Stimulated activated CD4-positive, alpha-beta T cell treated with anti-CD3 and anti-CD28 coated beads, Interleukin-1b, Interleukin-23, amount 100 ng/mL, for 1 hour (primary cell): ENCODE measurements at places on chromosomes 7 and 10.

GRCh38 chr7:112550468-112551060 lies 69.8 kb downstream of the LSMEM1 start:
- no peak for DNase-seq

DNA sequence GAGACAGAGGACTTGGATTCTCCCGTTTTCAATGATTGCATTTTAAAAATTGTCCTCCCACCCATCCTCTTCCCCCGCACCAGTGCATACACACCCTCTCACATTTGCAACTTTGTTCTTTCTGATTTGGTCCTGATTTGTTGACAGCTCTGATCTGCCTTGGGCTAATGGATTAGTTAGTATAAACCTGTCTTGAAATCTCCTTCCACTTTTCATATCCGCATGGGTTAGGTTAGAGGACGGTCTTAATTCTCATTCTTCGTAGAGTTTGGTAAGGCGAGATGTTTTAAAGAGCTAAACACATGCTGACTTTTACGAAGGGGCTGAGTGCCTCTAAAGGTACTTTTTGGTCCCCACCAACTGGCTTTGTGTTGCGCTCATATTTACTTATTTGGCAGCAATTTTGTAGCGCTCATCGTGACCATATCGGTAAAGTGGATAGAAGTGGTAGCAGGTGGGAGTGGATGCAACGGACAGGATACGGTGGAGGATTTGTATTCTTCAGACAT lies 1.1 kb downstream of the AHR start:
- DNase-seq = no peak

GRCh38 chr7:69817841-69818635 lies 219.8 kb downstream of the AUTS2 start:
- no peak for DNase-seq

GRCh38 chr7:99368750-99369389 lies 5.7 kb upstream of the ARPC1B start:
- DNase-seq = no peak

- DNase-seq = no peak
Measured at GRCh38 chr7:145106001-145106400, 270.1 kb upstream of the TPK1 start.

DNA sequence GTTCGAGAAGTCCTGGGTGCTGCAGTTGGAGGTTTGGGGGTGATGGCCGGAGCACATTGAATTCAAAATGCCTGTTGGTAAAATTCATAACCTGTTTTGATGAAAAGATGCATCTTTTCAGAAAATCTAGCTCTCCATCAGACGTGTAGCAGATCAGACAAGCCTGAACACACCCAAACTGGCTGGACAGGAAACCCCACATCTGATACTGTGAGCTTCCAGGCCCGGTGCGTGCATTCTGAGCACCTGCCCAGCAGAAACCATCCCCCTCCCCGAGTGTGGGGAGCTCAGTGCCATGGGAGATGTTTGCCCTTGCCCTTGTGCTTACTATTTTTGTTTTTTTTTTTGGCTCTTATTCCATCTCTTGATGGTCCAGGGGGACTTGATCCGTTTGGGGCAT lies 417.1 kb downstream of the TCERG1L start:
- DNase-seq = no peak

GRCh38 chr10:78053211-78053868 lies 19.7 kb downstream of the RPS24 start:
- no peak for DNase-seq

DNA sequence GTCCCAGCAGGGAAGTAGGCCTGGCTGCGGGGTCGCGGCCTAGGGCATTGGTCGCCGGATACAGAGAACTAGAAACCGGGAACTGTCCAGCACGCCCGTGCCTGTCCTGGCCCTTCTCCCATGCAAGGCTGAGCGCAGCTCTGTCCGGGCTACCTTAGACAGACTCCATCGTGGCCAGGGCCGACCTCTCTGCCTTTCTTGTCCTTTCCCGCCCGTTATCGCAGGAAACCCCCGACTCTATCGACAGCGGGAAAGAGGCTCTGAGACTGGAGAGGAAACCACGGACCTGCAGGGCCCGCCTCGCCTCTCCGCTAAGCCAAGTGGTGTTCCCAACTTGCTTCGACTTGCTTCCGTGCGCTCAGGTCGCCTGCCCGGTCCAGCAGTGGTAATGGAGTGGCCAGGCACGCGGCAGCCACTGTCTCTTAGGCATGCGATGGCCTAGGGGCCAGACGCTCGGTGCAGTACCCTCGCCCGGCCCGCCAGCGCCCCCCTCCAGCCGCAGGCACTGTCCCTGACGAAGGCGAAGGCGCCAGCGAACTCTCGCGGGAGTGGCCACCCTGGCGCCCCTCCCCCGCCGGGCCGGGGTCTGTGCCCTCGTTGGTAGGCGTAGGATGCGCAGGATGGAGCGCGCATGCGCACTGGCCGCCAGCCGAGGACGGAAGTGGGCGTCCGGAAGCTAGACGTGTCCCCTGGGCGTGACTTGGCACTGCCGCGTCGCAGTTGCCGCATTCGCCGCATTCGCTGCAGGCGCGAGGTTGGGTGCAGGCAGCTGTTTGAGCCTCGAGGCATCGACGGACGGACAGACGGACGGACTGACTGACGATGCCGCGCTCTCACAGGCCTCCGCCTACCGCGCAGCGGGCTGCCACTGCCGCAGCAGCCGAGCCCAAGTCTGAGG lies 54.4 kb downstream of the MCMBP start:
- DNase-seq = no peak

GRCh38 chr7:121366852-121367431 lies 29.2 kb downstream of the FAM3C start:
- no peak for DNase-seq

DNA sequence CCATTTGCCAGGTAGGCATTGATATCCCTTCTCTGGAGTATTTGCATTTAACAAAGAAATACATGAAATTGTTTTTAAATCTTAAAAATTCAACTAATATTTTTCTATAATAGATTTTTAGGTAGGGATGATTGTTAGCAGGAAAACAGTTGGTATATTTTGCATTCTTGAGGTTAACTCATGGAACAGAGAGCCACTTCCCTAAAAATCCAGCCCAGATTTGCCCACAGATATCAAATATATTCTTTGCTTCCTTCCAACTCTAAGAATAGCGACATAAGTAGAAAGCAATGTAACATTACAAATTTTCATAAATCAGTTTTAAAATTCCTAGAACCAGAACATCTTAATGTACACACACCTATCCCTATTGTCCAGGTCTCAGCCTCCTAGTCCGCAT lies 45.0 kb upstream of the ANLN start:
- no peak for DNase-seq

DNA sequence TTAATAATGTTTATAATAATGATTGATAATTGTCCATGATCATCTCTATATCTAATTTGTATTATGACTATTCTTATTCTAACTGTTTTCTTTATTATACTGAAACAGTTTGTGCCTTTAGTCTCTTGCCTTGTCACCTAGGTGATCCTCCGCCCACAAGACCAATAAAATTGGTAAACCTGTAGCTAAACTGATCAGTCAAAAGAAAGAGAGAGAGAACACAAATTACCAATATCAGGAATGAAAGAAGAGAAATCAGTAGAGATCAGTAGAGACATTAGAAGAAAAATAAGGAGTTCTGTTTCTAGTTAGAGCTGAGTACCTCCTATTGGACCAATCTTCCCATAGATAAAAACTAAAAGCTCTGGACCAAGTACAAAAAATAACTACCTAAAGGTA lies 6.1 kb upstream of the COA1 start:
- DNase-seq = no peak

GRCh38 chr10:62308101-62308500 lies 39.5 kb upstream of the RTKN2 start:
- DNase-seq = no peak

- DNase-seq = no peak
Measured at GRCh38 chr10:129689671-129690071, 222.6 kb downstream of the MGMT start.

GRCh38 chr10:79159141-79159651 lies 90.4 kb downstream of the ZMIZ1 start:
- DNase-seq = no peak

GRCh38 chr10:971613-972012 lies 16.6 kb upstream of the GTPBP4 start:
- DNase-seq = no peak

DNA sequence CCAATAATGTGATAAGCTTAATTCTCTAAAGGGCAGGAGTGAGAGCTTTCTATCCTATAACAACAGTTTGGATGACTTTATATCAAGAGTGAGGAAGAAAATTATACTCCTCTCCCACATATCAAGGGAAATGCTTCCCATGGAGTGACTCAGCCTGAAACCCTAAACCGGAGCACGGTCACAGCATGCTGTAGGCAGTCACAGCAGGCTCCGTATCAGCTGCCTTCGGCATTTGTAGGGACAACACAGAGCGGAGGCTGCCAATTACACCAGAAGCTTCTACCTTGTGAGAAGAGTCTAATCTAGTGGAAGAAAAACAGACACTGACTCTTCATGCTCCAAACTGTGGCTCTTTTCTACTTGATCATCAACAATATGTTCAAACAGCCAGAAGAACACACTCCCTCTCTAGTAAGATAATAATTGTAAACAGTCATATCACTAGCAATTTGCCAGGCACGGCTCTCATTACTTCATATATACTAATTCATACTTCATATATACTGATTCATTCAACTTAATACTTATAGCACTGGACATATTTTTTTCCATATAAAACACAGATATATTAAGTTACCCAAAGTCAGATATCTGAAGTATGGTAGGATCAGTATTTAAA lies 65.9 kb downstream of the DGKB start:
- no peak for DNase-seq

DNA sequence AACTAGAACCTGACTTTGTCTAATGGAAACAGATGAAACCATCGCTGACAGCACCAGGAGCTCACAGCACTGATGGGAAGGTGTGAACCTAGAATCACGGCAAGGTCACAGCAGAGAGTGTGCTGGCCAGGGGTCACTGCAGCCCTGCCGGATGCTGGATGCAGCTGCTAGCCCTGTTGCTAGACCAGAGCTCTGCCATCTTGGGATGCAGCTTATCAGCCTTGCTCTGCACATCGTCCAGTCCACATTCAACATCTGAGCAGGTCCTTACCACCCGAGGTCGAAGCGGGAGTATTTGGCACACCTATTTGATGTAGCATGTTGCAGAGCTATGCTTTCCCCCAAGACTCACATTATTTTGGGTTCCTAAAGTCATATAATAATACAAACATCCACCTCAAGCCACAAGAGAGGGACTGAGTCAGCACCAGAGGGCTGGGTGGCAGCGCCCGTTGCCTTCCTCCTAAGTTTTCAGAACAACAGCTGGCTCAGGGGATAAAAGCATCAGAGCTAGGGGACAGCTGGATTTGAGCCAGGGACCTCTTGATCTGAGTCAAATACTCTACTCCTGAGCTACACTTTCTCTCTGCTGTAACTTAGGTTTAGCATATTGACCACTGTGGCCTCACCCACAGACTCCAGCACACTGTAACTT lies 135.3 kb downstream of the ZNF467 start:
- no peak for DNase-seq

- no peak for DNase-seq
Measured at GRCh38 chr7:4659551-4660286, 22.4 kb upstream of the FOXK1 start.

DNA sequence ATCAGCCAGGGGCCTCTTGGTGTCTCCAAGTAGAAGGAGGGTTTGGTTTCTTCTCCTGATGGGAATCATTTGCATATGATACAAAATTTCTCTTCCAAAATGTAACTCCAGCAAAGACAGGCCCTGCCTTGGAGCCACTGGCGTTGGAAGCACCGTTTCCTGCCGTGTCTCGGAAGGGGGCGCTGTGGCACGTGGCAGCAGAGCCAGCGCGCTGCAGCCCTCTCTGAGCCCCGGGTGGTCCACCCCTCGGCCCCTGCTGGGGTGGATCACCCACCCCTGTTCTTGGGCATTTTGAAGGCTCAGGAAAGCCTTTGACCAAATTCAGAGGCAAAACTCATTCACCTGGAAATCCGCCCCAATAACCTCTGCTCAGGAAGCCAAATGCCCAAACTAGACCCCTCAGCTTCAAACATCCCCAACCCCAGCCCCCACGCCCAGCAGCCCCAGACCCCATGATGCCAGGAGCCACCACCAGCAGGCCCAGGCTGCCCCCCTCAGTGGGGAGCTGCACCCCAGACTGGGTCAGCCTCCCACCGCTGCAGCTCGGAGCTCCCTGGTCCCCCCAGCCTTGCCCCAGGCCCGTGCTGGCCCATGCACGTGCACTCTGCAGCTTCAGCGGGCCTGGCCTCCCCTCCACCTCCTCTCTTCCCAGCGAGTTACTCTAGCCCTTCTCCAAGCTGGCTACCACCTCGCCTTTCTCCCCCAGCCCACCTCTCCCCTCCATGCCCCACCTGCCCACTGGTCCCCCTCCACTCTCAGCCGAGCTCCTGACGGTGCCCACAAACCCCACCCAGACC lies 29.5 kb upstream of the ELFN1 start:
- DNase-seq = no peak

DNA sequence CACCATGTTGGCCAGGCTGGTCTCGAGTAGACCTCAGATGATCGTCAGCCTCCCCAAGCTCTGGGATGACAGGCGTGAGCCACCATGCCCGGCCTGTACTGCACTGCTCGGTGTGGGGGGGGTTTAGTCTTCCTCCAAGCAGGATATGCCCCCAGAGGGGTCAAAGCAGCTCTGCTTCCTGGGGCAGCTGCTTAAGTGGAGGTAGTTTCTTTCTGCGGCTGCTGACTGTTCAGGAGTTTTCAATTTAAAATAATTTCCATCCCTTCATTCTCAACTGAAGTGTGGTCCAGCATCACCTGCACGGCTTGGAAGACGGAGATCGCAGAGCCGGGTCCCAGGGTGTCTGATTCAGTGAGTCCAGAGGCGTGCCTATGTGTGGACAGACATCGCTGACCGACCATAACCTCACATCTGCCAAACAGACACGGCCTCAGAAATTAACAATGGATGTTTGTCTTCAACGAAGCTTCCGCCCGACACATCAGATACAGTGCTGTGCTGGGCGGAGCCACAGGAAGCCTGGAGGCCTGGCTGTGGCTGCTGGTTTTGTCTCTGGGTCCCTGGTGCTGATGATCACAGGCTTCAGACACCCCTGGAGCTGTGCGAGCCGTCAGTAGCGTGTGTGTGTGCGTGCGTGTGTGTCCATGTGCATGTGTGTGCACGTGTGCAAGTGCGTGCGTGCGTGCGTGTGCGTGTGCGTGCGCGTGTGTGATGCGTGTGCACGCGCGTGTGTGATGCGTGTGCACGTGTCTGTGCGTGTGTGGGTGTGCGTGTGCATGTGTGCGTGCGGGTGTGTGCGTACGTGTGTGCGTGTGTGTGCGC lies 226.5 kb upstream of the PITRM1 start:
- no peak for DNase-seq

DNA sequence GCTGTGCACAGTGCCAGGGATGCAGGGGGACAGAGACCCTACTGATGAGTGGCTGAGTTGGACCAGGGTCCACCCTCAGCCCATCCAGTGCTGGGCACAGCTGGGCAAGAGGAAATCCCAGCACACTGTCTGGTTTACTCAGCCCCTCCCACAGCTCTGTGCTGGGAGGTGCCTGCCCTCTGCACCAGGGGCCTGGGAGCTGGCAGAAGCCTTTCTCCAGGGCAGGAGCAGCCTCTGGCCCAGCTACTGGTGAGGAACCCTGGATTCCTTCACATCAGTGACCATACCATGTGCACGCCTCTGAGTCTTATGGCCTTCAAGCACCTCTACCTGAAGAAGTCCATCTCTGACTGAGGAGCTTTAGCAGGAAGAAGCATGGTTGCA lies 25.9 kb upstream of the C10orf71 start:
- no peak for DNase-seq
